ENCODE measurements at places on chromosomes 5 and 9. TPM values are rescaled to one million over a fixed set of nuclear protein-coding genes. Genes with fewer than 3 reads are reported as not detected.

The ZNF354C gene
- total RNA-seq = 4.5 TPM

DNA sequence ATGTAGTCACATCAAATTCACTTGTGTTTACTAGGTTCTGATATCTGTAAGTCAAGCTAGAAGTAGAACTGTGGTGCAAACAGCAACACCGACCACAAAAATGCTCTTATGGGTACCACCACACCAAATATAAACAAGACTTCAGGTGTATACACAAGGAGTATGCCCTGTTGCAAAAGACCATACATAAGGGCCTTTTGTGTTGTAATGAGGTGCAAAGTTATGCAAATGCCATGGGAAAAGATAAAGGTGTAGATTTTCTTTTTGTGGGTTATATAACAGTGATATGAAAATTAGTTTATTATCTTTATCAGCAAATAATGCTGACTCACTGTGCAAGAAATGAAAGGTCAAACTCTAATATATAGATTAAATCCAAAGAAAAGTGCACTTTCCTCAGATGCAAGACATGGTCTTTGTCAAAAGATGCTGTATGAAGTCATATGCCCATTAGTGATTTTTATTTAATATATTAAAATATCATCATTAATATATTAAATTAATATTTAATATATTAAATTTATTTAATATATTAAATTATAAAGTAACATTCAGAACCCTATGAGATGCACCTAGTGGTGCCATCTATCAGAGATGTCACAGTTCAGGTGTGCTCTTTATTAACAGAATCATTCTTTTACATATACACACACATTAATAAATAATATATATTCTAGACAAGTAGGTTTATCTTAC, 26.7 kb upstream of the ALDH1A1 start:
- no peak overlapping the region for H3K27ac ChIP-seq
- no peak for DNase-seq
- H3K27me3 ChIP-seq = no peaks in the 10 kb centered on the region
- no peak overlapping the region for H3K4me3 ChIP-seq
- H3K36me3 ChIP-seq = no peaks in the 10 kb centered on the region
- no peaks in the 10 kb centered on the region for H3K4me1 ChIP-seq

GRCh38 chr5:33557605-33558004, 116.8 kb downstream of the TARS1 start:
- H3K27me3 ChIP-seq = no peaks in the 10 kb centered on the region
- no peak overlapping the region for H3K27ac ChIP-seq
- H3K4me1 ChIP-seq = no peaks in the 10 kb centered on the region
- H3K4me3 ChIP-seq = no peak overlapping the region
- no peaks in the 10 kb centered on the region for H3K36me3 ChIP-seq
- DNase-seq = no peak

GRCh38 chr5:35230038-35230611, at the start of gene PRLR:
PRLR (minus strand) TSS chr5:35230487; CDS start chr5:35089620, 140,867 bp downstream.
- no peaks in the 10 kb centered on the region for H3K36me3 ChIP-seq
- no peak within 1 kb of the TSS for H3K27ac ChIP-seq
- peaks cover 13% of the 10 kb centered on the region for H3K27me3 ChIP-seq
- DNase-seq = no peak

DNA sequence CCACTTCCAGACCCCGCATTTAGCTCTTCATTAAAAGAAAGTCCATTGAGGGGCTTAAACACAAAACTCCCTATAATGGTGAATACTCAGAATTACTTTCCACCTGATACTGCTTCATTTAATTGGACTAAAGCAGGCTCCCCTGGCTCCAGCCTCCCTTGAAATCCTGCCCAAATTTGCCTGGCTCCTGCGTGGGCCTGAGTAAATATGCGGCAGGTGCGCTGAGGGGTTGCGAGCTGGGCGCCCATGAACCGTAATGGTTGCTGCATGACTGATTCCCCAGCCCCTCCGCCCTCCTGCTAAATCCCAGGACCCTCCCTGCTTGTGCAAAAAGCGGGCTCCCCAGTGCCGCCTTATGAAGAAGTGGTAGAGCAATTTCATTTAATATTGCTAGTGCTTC, 639.7 kb downstream of the BNC2 start:
- no peaks in the 10 kb centered on the region for H3K27me3 ChIP-seq
- no peak for DNase-seq
- no peaks in the 10 kb centered on the region for H3K4me1 ChIP-seq

The IFNA2 gene
- total RNA-seq = not detected

DNA sequence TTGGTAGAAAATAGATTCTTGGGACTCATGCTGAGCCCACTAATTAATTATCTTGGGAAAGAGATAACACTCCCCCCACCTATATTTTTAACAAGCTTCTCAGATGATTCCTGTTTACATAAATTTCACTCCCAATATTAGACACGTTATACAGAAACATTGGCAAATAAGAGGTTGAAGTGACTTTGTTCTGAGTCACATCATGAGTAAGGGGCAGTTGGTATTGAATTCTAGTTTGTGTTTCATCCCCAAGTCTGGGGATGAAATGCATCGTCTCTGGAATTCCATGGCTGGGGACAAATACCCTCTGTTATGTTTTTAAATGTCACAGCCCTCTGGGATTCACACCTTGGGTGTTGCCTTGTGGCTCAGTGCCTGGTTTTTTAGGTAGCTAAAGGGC, 41.0 kb downstream of the BASP1 start:
- no peaks in the 10 kb centered on the region for H3K36me3 ChIP-seq
- DNase-seq = no peak

The ENC1 gene
- total RNA-seq = 6.8 TPM

GRCh38 chr9:130308081-130308571, 42.6 kb downstream of the HMCN2 start:
- H3K4me1 ChIP-seq = no peaks in the 10 kb centered on the region
- no peaks in the 10 kb centered on the region for H3K36me3 ChIP-seq
- no peak for DNase-seq
- no peaks in the 10 kb centered on the region for H3K27me3 ChIP-seq
- no peak overlapping the region for H3K4me3 ChIP-seq
- no peak overlapping the region for H3K27ac ChIP-seq

DNA sequence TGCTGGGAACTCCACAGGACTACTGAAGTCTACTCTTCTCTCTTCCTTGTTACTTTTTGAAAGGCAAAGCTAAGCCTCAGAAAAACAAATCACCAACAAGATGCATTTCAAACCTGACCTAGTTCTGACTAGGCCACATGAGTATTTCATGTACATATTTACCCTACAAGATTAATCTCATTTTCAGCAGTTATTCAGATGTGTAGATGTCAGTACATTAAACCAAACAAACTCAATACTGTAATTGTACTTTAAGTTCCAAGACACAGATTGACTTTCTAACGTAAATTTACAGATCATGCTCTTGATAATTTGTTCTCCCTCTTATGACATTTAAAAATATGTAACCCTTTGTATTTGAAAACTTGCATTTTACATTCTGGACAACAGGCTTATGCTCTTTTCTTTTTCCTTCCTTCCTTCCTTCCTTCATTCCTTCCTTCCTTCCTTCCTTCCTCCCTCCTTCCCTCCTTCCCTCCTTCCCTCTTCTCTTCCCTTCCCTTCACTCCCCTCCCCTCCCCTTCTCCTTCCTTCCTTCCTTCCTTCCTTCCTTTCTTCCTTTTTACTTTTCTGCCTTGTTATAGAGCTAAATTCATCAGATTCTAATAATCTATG, 1653.4 kb downstream of the EFNA5 start:
- no peaks in the 10 kb centered on the region for H3K27me3 ChIP-seq
- H3K4me3 ChIP-seq = no peak overlapping the region
- H3K36me3 ChIP-seq = no peaks in the 10 kb centered on the region
- no peaks in the 10 kb centered on the region for H3K4me1 ChIP-seq
- no peak for DNase-seq
- no peak overlapping the region for H3K27ac ChIP-seq

The ENTPD2 gene
- total RNA-seq = not detected

DNA sequence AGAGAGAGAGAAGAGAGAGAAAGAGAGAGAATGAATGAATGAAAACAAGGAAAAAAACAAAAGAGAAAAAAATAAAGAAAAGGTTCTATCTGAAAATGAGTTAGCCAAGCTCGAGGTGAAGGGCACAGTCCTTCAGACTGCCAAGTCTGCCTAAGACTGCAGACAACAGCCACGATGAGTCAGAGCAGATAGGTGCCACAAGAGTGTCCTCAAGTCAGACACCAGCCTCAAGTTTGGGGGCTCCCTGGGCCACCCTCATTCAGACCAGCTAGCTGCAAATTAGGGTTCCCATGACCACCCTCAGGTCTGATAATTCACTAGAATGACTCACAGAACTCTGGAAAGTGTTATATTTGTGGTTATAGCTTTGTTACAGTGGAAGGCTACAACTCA, 13.9 kb upstream of the HABP4 start:
- H3K27me3 ChIP-seq = peaks cover 3% of the 10 kb centered on the region
- H3K4me3 ChIP-seq = no peak overlapping the region
- no peak overlapping the region for H3K27ac ChIP-seq
- H3K4me1 ChIP-seq = no peaks in the 10 kb centered on the region
- H3K36me3 ChIP-seq = no peaks in the 10 kb centered on the region
- DNase-seq = no peak

- peaks cover 4% of the 10 kb centered on the region for H3K27me3 ChIP-seq
- DNase-seq = no peak
- H3K27ac ChIP-seq = no peak overlapping the region
- no peaks in the 10 kb centered on the region for H3K4me1 ChIP-seq
- H3K36me3 ChIP-seq = no peaks in the 10 kb centered on the region
Measured at GRCh38 chr5:54601411-54602230, 84.1 kb downstream of the SNX18 start.

The ACSL6 gene
- 5.5 TPM for total RNA-seq

The ACTBL2 gene
- not detected for total RNA-seq

DNA sequence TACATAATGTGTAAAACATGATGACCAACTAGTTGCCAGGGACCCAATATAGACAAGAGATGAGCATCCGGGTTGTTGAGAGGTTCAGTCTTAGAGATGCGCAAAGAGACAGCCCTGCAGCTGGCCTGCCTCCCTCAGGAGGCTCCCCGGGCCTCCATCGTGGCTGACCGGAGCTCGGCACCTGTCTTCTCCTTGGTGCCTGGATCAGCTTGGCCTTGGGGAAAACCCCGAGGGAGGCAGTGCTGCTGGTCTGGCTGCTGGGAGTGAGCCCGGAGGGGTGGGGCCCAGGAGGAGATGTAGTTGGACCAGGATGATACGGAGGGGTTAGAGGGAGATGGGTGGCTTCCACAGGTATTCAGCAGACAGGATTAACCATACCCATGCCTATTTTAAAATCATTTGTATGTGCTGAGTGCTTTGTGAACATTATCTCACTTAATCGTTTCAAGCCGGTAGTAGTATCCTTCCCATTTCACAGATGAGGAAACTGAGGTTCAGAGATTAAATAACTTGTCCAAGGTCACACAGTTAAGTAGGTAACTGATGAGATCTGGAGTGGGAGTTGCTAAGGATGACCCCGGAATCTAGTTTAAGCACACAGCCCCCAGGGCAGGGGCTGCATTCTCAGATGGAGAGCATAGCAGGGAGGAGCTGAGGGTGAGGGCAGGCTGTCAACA, 173.8 kb downstream of the COL23A1 start:
- no peak for DNase-seq
- H3K27me3 ChIP-seq = no peaks in the 10 kb centered on the region
- H3K4me3 ChIP-seq = no peak overlapping the region
- H3K4me1 ChIP-seq = no peaks in the 10 kb centered on the region
- H3K36me3 ChIP-seq = no peaks in the 10 kb centered on the region
- no peak overlapping the region for H3K27ac ChIP-seq

DNA sequence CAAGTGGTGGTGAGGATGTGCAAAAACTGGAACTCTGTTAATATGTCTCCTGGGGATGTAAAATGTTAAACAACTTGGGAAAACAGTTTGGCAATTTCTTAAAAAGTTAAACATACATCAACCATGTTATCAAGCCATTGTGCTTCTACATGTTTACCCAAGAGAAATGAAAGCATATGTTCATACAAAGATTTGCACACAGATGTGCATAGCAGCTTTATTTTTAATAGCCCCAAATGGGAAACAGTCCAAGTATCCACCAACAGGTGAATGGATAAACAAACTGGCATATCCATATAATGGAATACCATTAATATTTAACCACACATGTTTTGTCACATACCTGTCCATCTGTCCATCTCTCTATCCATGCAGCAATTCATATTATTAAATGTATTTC, 6.2 kb downstream of the VPS13A start:
- H3K4me1 ChIP-seq = peaks cover 15% of the 10 kb centered on the region
- H3K4me3 ChIP-seq = no peak overlapping the region
- no peak for DNase-seq
- H3K27ac ChIP-seq = no peak overlapping the region

DNA sequence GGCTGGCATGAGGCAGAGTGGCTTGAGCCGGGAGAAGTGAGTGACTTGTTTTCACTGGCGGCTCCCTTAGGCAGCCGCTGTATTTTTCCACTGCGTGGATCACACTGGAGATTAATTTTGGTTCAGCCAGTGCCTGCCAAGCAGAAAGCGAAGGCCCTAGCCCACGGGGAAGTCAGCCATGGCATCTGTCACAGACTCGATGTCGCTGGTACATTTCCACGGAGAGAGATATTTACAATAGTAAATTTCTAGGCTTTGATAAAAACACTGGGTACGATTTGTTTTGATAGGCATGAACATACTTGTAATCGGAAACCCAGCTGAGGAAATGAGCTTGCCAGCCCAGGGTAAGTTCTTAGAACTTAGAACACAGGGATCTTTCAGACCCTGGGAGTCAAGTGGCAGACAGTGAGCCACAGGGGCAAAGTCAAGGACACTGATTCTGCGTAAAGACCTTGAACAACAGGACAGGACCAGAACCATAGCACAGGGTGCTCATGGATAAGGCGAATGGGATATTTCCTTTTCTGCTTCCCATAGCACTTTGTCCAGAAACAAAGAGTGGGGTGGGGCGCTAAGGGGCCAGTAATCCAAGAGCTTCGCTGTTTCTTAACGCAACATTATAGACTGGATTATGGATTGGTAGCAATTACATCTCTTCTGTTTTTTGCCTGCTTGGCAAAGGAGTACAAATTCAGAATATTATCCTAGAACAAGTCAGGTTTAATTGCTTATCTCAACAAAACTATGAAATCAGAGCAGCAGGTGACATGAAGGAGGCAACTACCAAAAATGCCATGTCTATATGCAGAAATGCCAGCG, 4.5 kb downstream of the DUSP1 start:
- peaks cover 54% of the 10 kb centered on the region for H3K4me1 ChIP-seq
- H3K4me3 ChIP-seq = peak overlapping the region; percentile 68
- H3K27ac ChIP-seq = peak overlapping the region; percentile 100

GRCh38 chr9:105193560-105193959, 50.9 kb upstream of the SLC44A1 start:
- no peaks in the 10 kb centered on the region for H3K36me3 ChIP-seq
- no peak for DNase-seq
- no peak overlapping the region for H3K4me3 ChIP-seq
- H3K27me3 ChIP-seq = no peaks in the 10 kb centered on the region
- no peak overlapping the region for H3K27ac ChIP-seq
- H3K4me1 ChIP-seq = no peaks in the 10 kb centered on the region

- H3K27ac ChIP-seq = no peak overlapping the region
- no peak for DNase-seq
- no peaks in the 10 kb centered on the region for H3K4me1 ChIP-seq
- H3K36me3 ChIP-seq = no peaks in the 10 kb centered on the region
Measured at GRCh38 chr5:159788835-159789331, 127.4 kb upstream of the ADRA1B start.

The IL5 gene
- total RNA-seq = not detected

GRCh38 chr5:167063788-167064187, 1227.7 kb upstream of the WWC1 start:
- H3K27me3 ChIP-seq = no peaks in the 10 kb centered on the region
- H3K36me3 ChIP-seq = no peaks in the 10 kb centered on the region
- no peak for DNase-seq

The NEURL1B gene
- total RNA-seq = 0.22 TPM

- H3K27me3 ChIP-seq = no peaks in the 10 kb centered on the region
- H3K4me1 ChIP-seq = no peaks in the 10 kb centered on the region
- H3K27ac ChIP-seq = no peak overlapping the region
- no peak overlapping the region for H3K4me3 ChIP-seq
- H3K36me3 ChIP-seq = no peaks in the 10 kb centered on the region
Measured at GRCh38 chr5:74064225-74064624, 438.2 kb downstream of the ARHGEF28 start.

All from CD4-positive, CD25-positive, alpha-beta regulatory T cell (primary cell).